Esophagus squamous epithelium (tissue), 5 donors: ENCODE measurements at places on chromosomes 5 and 9. TPM values are rescaled to one million over a fixed set of nuclear protein-coding genes. Genes with fewer than 3 reads are reported as not detected.

Gene EMB
- 2.2 TPM for total RNA-seq

Gene SIMC1
- 2.2 TPM for total RNA-seq

Gene TTC23L
- total RNA-seq, result not detected

DNA sequence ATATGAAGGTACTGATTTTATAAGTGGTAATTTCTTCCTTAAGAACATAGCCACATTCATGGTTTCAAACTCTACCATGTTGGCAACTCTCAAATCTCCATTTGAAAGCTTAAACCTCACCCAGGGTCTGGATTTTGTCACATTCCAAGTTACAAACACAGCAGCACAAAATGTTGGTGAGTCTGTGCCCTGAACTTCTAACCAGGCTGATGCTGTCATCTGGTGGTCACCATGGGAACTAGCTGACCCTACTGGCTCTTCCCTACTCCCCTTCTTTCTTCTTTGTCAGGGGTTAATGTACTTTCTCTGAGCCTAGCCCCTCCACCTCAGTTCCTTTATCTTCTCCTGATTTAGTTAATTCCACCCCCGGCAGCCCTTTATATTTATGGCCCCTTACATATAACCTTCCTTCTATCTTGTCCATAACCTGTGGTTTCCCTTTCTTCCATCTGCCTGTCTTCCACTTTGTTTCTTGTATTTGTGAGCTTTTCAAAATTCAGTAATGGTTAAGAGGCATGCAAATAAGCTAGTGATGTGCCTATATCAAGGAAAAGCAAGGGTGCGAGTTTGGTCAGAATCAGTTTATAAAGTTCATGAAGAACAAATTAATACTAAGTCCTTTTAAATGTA lies 35.9 kb downstream of the TGFBR1 start:
- no peaks in the 10 kb centered on the region for H3K36me3 ChIP-seq
- H3K4me3 ChIP-seq, result no peak overlapping the region
- no peaks in the 10 kb centered on the region for H3K27me3 ChIP-seq
- DNase-seq, result no peak
- H3K4me1 ChIP-seq, result peaks cover 11% of the 10 kb centered on the region
- H3K27ac ChIP-seq, result no peak overlapping the region

- H3K27ac ChIP-seq, result no peak overlapping the region
- no peak for DNase-seq
- H3K4me1 ChIP-seq, result no peaks in the 10 kb centered on the region
- H3K27me3 ChIP-seq, result no peaks in the 10 kb centered on the region
- no peaks in the 10 kb centered on the region for H3K36me3 ChIP-seq
Observed at GRCh38 chr9:76744336-76744735, 19.9 kb upstream of the PCA3 start.

- no peaks in the 10 kb centered on the region for H3K27me3 ChIP-seq
- H3K4me1 ChIP-seq, result no peaks in the 10 kb centered on the region
- no peak overlapping the region for H3K4me3 ChIP-seq
Observed at GRCh38 chr5:2732850-2733249, 18.6 kb downstream of the IRX2 start.

DNA sequence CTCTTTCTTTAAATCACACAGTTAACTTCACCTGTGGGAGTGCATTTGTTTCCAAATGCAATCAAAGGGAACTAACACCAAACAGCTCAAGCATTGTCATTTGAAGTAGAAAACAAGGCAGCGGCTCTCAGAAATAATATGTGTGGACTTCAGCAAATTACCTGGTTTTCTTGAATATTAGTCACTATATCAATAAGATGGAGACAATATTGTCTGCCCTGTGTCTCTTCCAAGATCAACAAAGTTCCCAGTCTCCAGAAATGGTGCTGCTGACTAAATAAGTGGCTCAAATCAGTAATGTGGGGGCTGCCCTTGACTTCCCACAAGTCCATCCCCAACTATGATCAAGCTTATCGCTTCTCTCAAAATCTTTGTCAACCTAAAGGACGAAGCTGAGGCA lies 53.1 kb upstream of the CEMIP2 start:
- no peaks in the 10 kb centered on the region for H3K36me3 ChIP-seq
- DNase-seq, result no peak
- no peaks in the 10 kb centered on the region for H3K27me3 ChIP-seq

GRCh38 chr5:102799017-102799416 lies 43.9 kb downstream of the PAM start:
- H3K36me3 ChIP-seq, result no peaks in the 10 kb centered on the region
- peaks cover 34% of the 10 kb centered on the region for H3K4me1 ChIP-seq
- H3K4me3 ChIP-seq, result no peak overlapping the region
- H3K27me3 ChIP-seq, result no peaks in the 10 kb centered on the region

- no peak overlapping the region for H3K4me3 ChIP-seq
- H3K4me1 ChIP-seq, result no peaks in the 10 kb centered on the region
- H3K36me3 ChIP-seq, result no peaks in the 10 kb centered on the region
- no peaks in the 10 kb centered on the region for H3K27me3 ChIP-seq
- DNase-seq, result no peak
- no peak overlapping the region for H3K27ac ChIP-seq
Observed at GRCh38 chr5:101080462-101081240, 177.6 kb upstream of the ST8SIA4 start.

- H3K36me3 ChIP-seq, result no peaks in the 10 kb centered on the region
- H3K4me1 ChIP-seq, result peaks cover 30% of the 10 kb centered on the region
- H3K4me3 ChIP-seq, result peak overlapping the region; percentile 68
- DNase-seq, result no peak
- no peaks in the 10 kb centered on the region for H3K27me3 ChIP-seq
Observed at GRCh38 chr5:124741711-124742496, 4.5 kb downstream of the ZNF608 start.
